ENCODE measurements at places on chromosomes 3 and 15.

DNA sequence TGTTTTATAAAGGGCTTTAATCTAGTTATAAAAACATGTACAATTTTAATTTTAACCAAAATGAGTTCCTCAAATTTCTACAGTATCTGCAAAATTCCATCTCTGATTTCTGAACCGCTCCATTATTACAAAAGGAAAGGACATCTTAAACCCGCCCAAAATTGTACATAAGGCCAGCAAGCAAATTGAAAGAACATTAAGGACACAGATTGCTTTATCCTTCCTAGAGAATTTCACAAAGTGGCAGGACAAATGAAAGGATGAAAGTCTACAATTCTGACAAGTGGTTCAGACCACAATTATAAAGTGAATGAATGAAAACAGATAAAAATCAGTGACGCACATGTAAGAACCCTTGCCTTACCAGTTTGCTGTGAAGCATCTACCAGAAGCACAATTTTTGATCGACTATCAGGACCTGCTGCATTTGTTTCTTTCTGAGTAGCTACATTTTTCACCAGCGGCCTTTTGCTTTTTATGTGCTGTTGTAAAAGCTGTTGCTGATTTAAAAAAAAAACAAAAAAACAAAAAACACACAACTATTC lies 13.6 kb downstream of the SECISBP2L start:
- no peak for DNase-seq

GRCh38 chr3:177451864-177452830 lies 254.9 kb upstream of the TBL1XR1 start:
- no peak for DNase-seq

GRCh38 chr15:90520365-90520764 lies 9.4 kb upstream of the CRTC3 start:
- no peak for DNase-seq

GRCh38 chr3:149095487-149095886 lies 9.2 kb upstream of the HLTF start:
- DNase-seq: no peak

DNA sequence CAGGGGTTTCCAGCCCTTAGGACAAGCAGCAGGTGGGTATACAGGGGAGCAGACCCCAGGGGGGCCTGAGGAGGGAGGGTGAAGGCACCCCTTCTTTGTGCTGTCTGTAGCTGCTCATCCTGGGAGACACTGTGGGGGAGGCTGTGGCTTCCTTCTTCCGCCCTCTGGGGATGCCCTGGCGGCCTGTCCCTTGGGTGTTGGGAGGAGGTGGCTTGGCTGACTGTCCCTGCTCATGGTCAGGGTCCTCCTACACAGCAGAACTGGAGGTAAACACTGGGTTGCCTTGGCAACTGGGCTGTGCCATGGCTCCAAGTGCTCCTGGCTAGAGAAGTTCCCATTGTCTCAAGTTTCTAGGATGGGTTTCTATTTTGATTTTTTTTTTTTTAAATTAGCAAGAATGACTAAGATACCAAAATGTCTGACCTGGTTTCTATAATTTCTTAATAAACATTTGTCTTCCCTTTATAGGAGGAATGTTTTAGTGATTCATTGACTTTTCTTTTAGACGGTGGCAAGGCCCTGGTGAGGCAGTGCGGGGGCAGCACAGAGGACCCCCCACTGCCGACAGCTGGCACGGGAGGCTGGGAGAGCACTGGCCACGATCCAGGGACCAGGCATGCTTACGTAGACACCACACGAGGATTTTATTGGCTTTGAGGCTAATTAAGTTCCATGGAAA lies 12.4 kb downstream of the KLF13 start:
- no peak for DNase-seq

DNA sequence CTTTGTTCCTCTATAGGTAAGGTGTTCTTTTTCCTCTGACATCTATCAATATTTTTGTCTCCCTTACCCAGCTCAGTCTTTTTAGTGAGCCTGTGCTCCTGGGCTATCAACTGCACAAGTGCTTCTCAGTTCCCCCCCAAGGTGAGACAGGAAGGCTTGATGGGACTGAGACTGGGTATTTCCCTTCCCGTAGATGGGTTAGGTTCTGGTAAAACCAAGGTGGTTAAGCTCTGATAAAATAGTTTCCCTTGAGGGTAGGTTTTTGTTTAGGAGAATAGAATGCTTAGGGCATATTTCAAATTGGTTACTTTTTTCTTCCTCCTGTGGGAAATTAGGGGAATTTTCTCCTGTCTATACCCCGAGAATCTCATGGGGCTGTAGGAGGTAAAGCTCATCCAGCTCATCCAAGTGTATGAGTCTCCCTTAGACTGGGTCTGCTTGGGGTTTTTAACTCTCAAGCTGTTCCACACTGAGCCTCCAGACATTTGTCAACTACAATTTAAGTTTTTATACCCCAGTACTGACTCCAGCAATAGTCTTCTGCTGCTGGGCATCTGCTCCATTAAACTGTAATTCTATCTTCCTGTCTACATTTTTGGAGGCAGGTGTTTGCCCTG lies 44.9 kb downstream of the OXSR1 start:
- DNase-seq: no peak

GRCh38 chr3:150236316-150237082 lies 171.6 kb upstream of the TSC22D2 start:
- DNase-seq: no peak

GRCh38 chr3:131988209-131988608 lies 46.6 kb downstream of the CPNE4 start:
- DNase-seq: no peak

- DNase-seq: no peak
Observed at GRCh38 chr3:49535971-49536874, 18.1 kb upstream of the BSN start.

DNA sequence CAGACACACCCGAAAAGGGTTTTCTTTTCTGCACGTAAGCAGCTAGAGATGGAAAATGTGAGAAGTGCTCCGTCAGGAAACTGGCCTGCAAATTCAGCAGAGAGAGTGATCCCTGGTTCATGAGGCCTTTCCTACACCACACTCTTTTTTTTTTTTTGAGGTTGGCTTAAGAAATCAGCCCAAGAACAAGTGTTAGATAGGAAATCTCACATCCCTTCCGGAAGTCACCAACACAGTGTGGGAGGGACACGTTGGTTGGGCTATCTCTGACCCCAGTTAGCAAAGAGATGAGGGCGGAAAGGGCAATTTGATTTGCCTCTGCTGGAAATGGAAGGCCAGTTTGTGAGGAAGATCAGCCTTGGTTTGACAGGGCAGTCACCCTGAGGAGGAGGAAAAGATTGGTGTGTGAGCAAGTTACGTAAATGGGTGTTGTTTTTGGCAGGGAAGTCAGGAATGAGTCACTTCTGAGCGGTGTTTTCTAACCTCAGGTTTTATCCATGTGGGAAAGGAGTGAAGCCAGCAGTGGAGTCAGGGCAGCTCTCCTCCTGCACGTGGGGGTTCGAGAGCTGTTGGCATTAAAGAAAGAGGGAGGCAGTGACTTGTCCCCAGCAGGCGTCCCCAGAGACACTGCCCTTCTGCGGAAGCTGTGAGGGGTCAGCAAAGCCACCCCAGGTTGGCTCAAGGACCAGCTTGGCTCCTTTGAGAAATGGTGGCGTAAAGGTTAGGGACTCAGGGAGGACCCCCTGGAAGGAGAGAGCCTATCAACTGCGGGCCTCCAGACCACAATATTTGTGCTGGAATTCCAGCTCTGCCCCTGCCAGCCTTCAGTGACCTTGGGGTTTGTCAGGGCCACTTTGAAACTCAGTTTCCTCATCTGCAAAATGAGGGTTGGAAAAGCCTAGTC lies 237.6 kb upstream of the BHLHE40 start:
- DNase-seq: no peak

GRCh38 chr3:20136231-20136630 lies 49.8 kb downstream of the SGO1 start:
- DNase-seq: no peak

GRCh38 chr3:195809291-195809785 lies 2.4 kb downstream of the MUC4 start:
- no peak for DNase-seq

GRCh38 chr3:77394046-77394445 lies 354.1 kb downstream of the ROBO2 start:
- DNase-seq: no peak

DNA sequence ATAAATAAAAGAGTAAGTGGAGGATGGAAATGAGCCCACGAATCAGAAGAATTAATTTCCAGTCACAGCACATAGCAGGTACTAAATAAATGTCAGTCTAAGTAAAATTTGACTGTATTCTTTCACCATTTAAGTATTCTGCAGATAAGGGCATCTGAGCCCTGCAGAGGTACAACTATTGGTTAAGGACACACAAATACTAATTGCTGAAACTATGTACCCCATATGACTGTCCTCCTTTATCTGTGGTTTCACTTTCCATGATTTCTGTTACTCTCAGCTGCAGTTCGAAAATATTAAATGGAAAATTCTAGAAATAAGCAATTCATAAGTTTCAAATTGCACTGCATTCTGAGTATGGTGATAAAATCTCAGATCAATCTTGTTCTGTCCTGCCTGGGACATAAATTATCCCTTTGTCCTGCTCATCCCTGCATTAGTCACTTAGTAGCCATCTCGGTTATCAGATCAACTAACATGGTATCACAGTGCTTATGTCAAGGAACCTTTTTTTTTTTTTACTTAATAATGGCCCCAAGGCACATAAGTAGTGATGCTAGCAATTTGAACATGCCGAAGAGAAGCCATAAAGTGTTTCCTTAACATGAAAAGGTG lies 95.1 kb downstream of the LSAMP start:
- DNase-seq: no peak

DNA sequence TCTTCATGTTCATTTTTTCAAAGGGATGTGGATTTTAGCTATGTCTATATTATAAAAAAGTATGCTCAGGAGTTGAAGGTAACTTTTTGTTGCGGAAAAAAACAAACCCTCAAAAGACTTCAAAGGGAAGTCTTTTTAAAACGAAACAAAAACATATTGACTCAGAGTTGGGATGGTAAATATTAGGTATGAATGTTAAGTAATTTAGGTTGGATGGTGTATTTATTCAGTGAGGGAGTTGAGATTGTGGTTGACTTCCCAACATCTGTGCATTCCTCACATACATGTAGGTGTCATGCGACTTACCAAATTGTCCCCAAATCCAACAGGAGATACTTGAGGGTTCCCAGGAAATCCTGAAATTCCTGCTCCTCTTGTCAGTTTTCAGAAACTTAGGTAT lies 32.7 kb upstream of the PLSCR5 start:
- no peak for DNase-seq

- no peak for DNase-seq
Observed at GRCh38 chr3:113252553-113252952, 41.2 kb downstream of the BOC start.

GRCh38 chr3:78353231-78353630 lies 1313.3 kb downstream of the ROBO2 start:
- DNase-seq: no peak

DNA sequence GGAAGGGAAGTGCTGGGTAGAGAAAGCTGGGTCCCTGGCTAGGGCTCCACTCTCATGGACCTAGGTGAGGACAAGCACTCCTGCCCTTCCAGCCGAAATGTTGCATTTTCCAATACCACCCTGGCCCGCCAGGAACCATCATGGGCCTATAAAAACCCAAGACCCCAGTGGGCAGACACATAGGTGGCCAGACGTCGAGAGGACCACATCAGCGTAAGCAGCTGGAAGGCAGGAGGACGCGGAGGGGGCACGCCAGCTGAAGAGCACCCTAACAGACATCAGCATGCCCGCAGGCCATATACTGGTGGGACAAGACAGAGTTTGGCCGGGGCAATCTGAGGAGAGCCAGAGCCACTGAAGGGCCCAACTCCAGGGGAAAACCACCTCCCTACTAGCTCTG lies 98.3 kb downstream of the GBE1 start:
- no peak for DNase-seq

DNA sequence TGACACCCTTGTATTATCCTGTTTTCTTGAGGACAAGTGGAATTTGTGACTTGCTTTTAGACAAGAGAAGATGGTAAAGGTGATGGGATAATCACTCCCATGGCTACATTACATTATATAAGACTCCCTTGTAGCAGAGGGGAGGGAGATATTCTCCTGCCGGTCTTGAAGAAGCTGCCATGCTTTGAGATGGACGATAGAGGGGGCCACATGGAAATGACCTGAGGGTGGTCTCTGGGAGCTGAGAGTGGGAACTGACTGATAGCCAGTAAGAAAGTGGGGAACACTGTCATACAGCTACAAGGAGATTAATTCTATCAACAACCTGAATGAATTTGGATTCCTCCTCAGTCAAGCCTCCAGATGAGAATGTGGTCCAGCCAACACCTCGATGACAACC lies 540.1 kb downstream of the NTRK3 start:
- no peak for DNase-seq

GRCh38 chr3:90076136-90076535 lies 968.7 kb downstream of the EPHA3 start:
- no peak for DNase-seq

- DNase-seq: no peak
Observed at GRCh38 chr15:59400103-59400813, 27.6 kb upstream of the MYO1E start.

DNA sequence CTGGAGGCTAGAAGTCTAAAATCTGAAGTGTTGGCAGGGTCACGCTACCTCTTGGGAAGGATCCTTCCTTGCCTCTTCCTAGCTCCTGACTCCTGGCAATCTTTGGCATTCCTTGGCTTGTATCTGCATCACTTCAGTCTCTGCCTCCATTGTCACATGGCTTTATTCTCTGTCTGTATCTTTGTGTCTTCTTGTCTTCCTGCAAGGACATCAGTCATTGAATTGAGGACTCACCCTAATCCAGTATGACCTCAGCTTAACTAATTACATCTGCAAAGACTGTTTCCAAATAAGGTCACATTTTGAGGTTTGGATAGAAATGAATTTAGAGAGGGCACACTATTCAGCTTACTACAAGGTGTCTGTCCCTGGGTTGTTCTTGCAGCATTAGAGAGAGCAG lies 31.1 kb upstream of the UTS2B start:
- no peak for DNase-seq

DNA sequence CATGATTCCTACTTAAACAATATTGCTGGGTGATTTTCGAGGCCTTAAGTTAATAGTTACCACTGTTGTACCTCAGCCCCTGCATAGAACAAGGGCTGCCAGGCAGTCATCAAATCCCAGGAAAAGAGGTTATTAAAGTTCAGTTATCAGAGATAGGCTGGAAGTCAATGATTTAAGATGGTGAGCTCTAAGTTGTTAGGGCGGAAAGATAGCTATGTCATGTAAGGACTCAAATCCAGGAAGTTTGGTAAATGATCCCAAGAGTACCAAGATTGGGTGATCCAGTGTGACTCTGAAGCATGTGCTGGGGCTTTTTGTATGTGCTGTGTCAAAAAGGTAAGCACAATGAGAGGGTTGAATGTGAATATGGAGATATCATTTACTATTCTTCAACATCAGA lies 287.9 kb downstream of the NLGN1 start:
- no peak for DNase-seq

- no peak for DNase-seq
Observed at GRCh38 chr15:28208583-28208982, 109.5 kb upstream of the OCA2 start.

DNA sequence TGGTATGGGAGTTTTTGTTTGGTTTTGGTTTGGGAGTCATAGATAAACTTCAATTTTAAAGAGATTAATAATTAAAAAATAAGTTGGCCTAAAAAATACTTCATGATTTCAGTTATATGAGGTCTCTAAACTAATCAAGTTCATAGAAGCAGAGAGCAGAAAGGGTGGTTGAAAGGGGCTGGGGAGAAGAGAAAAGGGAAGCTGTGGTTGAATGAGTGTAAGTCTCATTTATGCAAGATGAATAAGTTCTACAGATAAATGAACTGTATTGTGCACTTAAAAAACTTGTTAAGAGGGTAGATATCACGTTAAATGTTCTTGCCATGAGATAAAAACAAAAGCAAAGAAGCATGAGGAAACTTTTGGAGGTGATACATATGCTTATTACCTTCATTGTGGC lies 188.7 kb downstream of the NSUN3 start:
- DNase-seq: no peak

All from NCI-H1436 treated with DMSO at 0.1 percent for 48 hours (cell line).